ENCODE measurements at places on chromosomes 16 and 17.

DNA sequence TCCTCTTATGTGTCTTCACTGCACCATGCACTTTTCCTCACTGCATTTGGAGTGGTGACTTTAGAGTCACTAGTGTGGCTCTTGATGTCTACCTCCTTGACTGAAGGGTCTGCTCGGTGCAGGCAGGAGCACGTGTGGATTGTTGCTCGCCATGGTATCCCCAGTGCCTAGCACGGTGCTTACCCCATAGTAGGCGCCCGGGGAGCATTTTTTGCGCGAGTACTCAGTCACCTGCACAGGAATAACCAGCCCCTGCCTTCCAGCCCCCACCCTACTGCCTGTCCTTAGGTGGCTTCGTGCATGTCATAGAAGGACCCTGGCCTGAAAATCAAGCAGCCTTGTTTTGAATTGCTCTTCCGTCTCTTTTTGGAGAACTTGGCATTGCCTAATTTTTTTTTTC is 31.3 kb downstream of the CDRT15 start:
- DNase-seq: no peak

- no peak for DNase-seq
Observed at GRCh38 chr16:67822511-67822910, 15.8 kb downstream of the TSNAXIP1 start.

- no peak for DNase-seq
Observed at GRCh38 chr17:51486091-51486490, 225.7 kb downstream of the UTP18 start.

GRCh38 chr16:47886631-47887415 is 269.0 kb downstream of the ABCC12 start:
- no peak for DNase-seq

DNA sequence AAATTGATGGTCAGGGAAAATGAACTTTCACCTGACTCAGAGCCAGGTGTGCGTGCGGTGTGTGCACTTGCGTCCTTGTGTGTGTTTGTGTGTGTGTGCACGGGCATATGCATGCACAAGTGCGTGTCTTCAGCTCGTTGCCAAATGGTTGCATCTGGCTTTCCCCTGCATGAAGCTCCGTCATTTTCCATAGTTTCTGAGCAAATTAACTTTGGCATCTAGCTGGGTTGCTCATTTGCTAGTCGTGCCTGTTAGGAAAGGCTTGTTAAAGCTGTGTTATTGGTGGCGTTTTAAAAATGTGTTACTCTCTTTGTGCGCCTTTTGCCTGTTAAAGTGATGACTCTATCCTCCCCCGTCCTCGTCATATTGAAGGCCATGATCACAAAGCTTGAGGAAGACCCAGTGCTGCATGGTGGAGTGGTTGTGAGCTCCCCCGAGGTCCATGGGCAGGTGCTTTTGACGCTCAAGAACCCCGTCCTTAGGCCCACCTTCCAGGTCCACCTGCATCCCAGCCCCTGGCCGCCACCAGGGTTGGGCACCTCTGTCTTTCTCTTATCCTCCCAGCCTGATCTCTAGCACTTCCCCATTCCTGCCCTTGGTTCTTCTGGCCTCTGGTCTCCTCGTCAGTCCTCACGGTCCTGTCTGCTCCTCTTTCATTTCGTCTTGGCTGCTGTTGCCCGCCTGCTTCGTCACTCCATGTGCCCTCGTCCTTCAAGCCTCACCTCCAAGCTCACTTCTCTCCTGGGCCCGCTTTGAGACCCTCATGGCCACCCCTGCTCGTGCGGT is 355.8 kb downstream of the SNX29 start:
- no peak for DNase-seq

- no peak for DNase-seq
Observed at GRCh38 chr17:62641153-62641552, 13.7 kb downstream of the MRC2 start.

- no peak for DNase-seq
Observed at GRCh38 chr17:75645501-75645888, 12.3 kb downstream of the SMIM5 start.

GRCh38 chr16:2331931-2332267 is 8.6 kb downstream of the ABCA3 start:
- DNase-seq: no peak

DNA sequence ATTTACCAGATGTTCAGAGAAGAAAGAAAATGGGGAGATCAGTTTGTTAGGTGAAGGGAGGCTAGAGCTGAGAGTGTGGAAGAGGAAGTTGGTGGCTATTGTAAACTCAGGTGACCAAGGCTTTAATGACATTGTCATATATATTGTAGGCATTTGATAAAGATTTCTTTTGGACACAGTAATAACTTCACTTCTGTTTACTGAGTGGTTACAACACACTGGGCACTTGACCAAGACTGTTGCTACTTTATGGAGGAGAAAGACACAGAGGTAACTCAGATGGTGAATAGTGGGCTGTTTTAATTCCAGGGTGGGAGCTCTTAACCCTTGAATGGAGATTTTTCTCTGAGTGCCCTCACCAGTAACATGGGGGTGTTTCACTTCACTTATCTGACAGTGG is 46.0 kb downstream of the TNRC6A start:
- DNase-seq: no peak

- no peak for DNase-seq
Observed at GRCh38 chr16:85465328-85466303, 147.5 kb upstream of the GSE1 start.

DNA sequence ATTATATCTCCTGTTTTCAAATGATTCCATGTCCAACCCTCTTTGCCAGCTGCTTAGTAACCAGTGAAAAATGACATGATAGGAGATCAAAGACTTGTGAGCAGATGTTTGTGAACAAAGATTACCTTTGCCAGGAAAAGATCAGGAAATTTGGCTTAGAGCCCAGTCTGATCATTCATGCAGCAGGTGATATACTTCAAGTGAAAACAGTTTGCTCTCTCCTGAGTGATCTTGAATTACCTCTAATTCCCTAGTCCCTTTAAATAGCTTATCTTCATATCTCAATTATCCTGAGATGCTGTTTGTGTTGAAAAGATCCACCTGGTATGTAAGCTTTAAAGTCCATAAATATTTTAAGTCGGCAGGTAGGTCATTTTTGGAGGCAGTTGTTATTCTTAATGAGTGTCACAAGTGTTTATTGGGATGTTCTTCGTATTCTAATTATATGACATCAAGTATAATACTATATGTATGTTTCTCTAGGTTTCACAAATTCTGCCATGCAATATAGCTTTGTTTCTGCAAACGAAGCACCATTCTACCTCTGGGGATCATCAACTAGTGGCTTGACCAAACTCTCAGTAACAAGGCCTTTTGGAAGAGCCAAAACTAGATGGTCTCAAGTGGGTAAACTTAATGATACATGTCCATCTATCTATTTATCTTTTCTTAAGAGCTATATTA is 13.2 kb upstream of the VPS35L start:
- DNase-seq: no peak

DNA sequence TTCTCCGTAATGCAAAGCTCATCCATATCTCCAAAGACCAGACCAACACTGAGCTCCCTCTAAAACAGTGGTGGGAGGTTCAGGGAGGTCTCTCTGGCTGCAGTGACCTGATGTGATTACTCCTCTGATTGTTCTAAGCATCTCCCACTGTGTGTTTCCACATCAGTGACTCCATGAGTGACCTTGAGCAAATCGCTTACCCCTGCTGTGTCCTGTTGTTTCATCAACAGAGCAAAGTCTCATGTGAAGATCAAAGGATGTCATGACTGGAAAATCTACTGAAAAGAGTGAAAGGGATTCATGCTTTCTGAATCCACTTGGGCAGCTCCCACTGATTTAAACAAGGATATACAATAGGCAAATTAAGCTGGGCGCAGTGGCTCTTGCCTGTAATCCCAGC is 352.9 kb downstream of the TMEM114 start:
- no peak for DNase-seq

DNA sequence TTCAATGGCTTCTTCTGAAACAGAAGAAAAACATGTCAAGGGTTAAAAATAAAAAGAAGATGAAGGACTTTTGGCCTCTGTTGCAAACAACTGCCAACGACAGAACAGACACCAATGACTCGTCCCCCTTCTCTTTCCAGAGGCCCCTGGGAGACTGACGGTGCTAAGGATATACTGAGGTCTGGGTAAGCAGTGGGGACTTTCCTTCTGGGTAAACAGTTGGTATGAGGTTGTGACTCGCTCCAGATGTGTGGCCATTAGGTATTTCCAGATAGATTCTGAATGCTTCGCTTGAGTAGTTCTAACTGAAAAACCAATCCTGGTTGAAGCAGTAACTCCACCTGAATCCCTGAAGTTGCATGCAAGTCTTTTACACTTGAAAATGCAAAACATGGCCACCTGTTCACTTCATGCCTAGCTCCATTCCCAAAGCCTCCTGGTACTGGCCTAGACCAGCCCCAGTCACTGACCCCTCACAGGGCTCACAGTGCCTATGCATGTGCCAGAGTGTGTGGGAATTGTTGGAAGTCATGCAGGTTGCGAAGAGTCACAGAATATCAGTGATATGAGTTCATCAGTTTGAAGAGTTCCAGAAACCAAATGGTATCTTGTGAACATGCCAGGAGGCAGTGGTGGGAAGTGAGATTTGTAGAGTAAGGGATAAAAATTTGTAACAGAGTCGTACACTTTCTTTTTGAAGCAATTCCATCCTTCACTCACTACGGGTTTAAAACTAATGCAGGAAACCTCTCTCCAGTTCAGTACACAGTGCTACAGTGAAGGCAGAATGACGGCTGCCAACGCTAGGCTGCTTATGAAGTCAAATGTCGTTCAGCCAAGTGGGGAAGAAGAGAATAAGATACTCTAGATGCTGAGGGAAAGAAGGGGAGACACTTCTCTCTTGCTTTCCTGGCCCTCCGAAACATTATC is 217.8 kb downstream of the ZFHX3 start:
- no peak for DNase-seq

DNA sequence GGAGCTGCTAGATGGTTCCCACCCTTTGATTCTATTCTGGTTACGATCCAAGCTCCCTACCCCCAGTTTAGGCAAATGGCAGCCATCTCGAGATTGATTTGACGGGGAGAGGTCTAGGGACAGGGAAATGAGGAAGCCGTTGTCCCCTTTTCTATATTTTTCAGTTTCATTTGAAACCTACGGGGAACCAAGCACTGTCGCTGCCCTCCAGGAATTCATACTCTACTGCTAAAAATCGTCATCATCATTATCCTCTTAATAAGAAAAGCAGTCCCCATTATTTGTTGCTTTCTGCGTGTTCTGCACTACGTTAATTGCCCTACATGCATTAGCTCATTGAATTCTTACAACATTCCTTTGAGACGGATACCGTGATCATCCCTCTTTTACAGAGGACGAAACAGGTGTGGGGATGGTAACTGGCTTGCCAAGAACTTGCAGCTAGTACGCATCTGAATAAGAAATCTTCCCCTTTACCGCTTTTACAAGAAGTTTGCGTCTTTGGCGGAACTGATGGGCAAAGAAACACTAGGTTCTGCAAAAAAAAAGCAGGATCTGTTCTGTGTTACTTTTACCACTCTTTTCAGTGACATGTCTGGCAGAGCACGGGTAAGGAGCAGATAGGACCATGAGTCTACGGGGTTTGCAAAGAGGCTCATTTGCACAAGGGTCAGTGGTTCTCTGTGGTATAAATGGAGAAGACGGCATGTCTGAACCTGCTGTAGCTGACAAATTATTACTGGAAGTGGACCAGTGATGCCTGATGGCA is 1.1 kb downstream of the CCP110 start:
- no peak for DNase-seq

DNA sequence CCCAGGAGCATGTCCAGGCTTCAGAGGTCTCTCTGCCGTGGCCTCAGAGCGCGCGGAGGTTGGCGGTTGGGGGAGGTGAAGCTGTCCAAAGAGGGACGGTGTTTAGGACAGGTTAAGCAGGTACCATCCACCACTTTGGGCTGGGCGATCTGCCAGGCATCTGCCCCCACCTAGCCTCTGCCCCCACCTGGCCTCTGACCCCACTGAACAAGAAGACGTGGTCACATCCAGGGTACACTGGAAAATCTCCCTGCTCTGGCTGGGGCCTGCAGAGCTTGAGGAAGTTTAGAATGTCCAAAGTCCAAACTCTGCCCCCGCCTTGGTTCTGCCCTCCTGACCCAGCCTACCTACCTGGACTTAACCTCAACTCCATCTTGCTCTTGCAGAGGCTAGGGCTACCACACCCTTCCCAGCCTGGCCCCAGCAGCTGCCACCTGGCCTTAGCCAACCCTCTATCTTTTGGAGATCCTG is 1.6 kb downstream of the ITGA3 start:
- no peak for DNase-seq

GRCh38 chr17:7476494-7476893 is 2.9 kb downstream of the ZBTB4 start:
- DNase-seq: no peak

- DNase-seq: no peak
Observed at GRCh38 chr17:31266042-31266441, 31.0 kb downstream of the OMG start.
